ENCODE measurements at places on chromosomes 3 and 15. TPM values are rescaled to one million over a fixed set of nuclear protein-coding genes. Genes with fewer than 3 reads are reported as not detected.

Gene IQCH
- total RNA-seq: 0.53 TPM

Gene FOXL2NB
- not detected for total RNA-seq

Gene PRTG
- total RNA-seq: not detected

Gene DAZL
- total RNA-seq: 0.08 TPM

Gene CCR3
- total RNA-seq: not detected

Gene CCDC9B
- total RNA-seq: 0.30 TPM

Gene UBXN7
- total RNA-seq: 34.7 TPM

Gene NISCH
- 69.1 TPM for total RNA-seq

Gene SST
- total RNA-seq: not detected

Gene HCN4
- total RNA-seq: not detected

DNA sequence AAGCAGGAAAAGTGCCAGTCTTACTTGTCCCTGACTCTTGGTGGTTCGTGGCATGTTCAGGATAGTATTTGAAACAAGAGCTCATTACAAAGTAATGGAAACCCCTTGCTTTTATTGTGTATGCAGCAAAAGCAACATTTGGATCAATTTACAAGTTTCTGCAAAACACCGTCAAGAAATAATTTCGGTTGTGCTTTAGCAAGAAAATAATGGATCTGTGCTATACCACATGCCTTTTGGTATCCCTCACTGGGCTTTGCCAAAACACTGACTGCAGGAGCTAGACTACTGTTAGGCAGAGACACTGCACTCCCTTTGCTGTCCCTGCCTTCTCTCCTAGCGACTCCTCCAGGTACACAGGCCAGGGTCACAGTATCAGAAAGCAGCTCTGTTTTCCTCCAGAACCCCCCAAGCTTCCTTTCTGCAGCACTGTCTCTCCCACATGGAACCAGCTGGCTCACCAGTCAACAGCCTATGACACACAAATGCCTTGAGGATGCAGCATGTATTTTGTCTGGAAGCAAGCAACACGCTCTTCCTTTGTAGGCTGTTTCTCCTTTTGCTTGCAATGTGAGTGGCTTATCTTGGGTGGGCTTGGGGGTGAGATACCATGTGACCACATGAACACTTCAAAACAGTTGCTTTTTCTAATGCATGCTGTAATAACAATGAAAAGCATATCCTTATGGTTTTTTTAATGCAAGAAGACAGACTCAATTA lies 111.4 kb downstream of the PGPEP1L start:
- DNase-seq: no peak

- DNase-seq: peak; percentile 30
These were observed 19.9 kb downstream of the SPICE1 start for GRCh38 chr3:113495035-113495434.

- DNase-seq: no peak
These were observed 62.1 kb downstream of the SLC49A4 start for GRCh38 chr3:122857019-122857418.

GRCh38 chr3:171458864-171459136 lies 1.4 kb downstream of the TNIK start:
- DNase-seq: no peak

GRCh38 chr3:42830437-42831320 lies 21.4 kb downstream of the ACKR2 start:
- DNase-seq: no peak

- DNase-seq: no peak
These were observed 62.0 kb downstream of the RPL22L1 start for GRCh38 chr3:170808041-170808440.

GRCh38 chr3:34237946-34238345 lies 439.5 kb downstream of the PDCD6IP start:
- no peak for DNase-seq

DNA sequence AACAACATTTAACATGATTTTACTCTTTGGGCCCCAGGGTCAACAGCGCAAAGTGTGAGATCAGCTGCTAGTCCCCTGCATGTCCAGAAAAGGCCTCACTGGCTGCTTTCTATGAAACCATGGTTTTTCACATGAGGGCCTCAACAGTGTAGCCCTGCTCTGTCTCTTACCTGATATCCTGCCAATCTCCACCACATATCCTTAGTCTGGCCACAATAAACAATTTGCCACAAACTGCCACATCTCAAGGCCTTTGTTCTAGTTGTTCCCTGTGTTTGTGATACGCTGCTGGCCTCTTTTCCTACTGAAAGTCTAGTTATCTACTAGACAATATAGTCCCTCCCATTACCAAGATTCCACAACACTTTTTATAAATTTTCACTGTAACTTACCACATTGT lies 17.7 kb downstream of the VPS39 start:
- DNase-seq: no peak

DNA sequence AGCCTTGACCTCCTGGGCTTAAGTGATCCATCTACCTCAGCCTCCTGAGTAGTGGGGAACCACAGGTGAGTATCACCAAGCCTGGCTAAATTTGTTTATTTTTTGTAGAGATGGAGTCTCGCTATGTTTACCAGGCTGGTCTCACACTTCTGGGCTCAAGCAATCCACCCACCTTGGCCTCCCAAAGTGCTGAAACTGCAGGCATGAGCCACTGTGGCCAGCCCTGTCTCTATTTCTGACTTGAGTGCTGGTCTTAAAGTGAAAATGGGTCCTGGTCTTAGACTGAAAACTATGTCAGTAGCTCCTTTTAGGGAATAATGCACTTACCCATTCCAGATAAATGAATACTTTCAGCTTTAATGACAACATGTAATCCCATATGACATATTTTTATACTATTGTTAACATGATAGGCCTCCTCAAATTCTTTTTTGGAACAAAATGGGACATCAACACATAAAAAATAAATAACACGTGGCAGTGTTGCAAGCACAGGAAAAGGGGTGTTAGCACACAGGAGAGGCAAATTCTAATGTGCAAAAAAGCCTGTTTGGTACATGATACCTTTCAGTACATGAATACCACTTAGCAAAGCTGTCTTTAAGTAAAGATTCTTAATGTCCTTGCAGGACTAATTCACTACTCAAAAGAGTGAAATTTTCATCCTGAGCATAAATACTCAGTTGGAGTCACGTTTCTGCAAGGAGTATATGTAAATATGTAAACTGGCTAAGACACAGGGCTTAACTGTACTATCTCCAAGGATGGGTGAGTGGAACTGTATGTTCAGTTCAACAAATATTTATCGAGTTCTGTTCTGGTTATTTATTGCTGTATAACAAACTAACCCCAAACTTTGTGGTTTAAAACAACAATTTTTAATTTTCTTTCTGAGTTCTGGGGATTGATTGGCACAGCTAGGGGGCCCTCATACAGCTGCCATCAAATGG lies 194.7 kb downstream of the NR1D2 start:
- no peak for DNase-seq

DNA sequence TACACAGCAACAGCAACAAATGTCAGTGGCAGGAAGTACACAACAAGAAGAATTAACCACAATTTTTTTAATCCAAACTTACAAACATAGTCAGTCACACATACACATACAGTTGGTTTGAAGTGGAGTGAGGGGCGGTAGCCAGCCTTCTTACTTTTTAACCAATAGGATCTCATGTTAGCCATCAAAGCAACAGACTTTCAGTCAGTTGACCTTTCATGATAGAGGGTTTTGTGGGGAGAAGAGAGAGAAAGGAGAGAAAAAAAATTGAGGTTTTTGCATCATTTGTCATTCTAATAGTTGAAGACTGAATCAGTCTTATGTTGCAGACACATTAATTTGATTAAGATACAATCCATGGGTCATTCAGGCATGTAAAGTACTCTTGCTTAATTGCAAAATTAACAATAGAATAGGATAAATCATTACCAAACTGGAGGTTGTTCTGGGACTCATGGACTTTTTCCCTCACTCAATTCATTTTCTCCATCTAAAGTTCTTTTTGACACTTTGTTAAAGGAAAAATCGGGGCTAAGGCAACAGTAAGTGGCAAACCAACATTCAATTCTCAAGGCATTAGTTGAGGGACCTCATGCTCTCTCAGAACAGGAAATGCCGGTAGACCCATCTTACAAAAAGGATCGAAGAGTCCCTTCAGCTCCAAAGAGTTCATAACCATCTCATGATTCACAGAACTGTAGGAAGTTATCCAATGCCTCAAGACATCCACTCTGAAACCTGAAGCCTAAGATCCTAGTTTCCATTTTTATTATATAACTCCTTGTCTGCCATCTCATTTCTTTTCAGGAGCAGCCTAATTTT lies 159.5 kb upstream of the LPP start:
- peak; percentile 32 for DNase-seq

GRCh38 chr15:52352086-52352485 lies 56.5 kb upstream of the MYO5C start:
- no peak for DNase-seq

- no peak for DNase-seq
These were observed 123.2 kb downstream of the SNRK start for GRCh38 chr3:43409506-43409905.

- no peak for DNase-seq
These were observed 248.4 kb upstream of the CMC1 start for GRCh38 chr3:27993051-27993450.

DNA sequence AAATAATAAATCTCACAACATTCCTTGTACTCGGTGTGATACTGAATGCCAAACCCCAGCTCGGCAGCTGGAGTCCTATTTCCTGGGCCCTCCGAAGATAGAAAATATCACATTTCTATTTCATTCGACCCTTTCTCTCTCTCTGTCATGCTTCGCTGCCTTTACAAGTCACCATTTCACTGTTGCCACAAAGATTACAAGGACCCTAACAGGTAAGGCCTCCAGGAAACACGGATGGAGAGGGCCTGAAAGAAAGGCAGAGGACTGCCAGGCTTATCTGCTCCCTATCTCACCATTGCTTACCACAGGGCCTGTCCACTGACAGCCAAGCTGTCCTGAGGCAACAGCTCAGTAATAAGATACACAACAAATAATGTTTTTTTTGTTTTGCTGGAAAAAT lies 376.5 kb downstream of the MECOM start:
- no peak for DNase-seq

DNA sequence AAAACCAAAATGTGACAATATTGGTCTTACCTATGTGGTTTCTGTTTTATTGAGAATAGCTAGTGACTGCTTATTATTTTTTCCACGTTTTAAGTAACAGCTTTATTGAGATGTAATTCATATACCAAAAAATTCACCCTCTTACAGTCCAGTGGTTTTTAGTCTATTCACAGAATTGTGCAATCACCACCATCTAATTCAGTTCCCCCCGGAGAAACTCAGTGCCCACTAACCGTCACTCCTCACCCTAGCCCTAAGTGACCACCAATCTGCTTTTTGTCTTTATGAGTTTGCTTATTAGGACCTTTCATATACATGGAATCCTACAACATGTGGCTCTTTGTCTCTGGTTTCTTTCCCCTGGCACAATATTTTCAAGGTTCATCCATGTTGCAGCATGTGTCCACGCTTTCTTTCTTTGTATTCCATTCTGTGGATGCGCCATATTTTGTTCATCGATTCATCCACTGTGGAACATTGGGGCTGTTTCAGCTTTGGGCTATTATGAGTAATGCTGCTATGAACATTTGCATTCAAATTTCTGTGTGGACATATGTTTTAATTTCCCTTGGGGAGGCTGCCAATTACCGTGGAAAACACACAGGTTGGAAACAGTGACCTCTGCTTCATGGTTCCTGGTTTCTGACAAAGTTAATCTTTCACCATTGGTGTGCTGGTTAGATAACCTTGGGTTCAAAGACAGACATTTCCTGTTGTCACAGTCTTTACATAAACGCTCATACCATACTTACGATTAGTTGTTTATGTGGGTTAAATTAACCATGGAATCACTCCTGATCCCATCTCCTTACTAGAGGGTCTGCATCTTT lies 3.2 kb upstream of the BCL2L10 start:
- DNase-seq: no peak

DNA sequence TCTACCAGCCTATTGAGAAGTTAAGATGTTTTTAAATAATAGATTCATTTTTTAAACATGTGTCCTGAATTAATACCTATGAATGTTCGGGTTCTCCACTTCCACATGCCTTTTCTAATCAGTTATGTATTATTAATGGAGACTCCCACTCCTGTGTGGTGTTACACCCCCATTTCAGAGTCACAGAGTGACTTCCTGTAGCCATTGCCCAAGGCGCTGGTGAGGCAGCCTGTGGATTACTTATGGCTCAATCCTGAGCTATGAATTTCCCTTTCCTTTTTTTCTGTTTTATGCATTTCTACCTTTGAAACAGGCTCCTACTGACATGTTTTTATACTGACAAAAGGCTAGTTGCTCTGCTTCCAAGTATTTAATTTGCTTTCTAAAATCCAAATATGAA lies 162.3 kb downstream of the GABRG3 start:
- no peak for DNase-seq

DNA sequence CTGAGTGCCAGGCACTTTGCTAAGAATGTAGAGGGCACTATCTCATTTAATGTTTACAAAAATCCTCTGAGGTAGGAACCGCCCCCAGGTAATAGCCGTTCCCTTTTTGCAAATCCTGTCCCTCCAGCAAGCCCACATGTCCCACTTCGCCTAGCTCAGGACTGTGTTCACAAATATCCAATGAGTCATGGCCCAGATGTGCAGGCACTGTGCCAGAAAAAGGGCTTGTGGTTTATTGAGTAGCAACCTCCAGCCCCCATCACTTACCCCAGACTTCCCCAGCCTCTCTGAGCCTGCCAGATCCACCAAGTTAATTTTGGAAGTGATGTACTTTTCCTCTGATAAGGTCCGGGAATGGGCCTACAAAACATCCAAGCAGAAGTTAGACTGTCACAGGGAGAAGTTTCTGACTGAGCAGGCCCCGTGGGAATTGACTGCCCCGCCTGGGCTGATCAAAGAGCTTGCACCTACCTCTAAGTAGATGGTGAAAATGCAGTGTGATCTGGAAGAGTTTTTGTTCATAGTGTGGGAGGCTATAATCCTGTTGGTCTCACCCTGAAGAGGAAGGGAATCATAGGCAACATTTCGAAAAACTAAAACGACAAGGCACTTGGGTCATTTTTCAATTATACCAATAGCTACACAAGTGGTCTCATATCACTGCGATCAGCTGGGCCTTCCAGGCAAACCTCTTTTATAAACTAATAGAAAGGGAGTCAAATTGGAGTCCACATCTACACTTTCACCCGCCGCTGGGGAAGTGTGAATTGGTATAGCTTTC lies 15.7 kb downstream of the KIF9 start:
- DNase-seq: peak; percentile 41

- DNase-seq: no peak
These were observed 57.1 kb upstream of the RPL32 start for GRCh38 chr3:12898290-12898964.

DNA sequence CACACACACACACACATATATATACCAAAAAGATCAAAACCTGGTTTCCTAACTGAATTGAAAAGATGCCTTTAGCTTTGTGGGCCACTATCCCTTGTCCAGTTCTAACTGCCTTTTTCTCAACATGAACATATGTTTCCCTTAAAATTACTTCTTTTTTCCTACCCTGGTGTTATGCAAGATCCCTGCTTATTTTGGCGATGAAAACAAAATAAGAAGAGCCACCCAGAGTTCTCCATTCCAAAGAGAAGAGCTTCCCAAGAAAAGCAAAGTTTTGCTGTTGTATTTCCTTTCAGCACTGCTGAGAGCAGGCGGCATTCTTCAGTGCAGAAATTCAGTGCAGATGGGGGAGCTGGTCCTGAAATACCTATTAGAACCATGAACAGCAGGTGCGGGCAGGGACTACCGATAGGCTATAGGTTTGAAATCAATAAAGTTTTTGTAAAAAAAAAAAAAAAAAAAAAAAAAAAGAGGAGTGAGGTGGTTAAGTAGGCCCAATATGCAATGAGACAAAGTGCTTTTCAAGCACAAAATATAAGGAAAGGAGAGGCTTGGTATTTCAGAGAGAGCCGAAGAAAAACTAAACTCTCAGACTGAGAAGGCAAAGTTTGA lies 238.0 kb downstream of the FOXP1 start:
- DNase-seq: no peak

Measured in activated T-cell treated with anti-CD3 and anti-CD28 coated beads, Interleukin-2, amount 50 U/mL, for 4 hours (primary cell).